ENCODE measurements at places on chromosomes 5 and 9.

DNA sequence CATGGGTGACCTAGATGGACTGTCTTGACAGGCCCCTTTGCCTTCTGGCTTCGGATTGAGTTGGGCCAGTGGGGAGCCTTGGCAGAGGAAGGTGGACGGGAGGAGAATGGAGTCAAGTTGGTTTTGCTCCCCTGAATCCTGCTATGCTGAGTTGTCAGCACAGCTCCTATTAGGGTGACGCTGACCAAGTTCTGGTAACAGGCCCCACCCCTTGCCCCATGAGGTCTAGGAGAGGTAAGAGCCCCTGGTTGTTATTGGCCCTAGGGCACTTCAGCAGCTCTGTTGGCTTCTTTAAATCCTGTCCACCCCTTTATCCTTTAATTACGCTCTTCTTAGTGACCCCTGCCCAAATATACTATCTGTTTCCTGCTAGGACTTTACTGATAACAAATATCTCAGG, 39.4 kb upstream of the KIF2A start:
- no peak for DNase-seq

DNA sequence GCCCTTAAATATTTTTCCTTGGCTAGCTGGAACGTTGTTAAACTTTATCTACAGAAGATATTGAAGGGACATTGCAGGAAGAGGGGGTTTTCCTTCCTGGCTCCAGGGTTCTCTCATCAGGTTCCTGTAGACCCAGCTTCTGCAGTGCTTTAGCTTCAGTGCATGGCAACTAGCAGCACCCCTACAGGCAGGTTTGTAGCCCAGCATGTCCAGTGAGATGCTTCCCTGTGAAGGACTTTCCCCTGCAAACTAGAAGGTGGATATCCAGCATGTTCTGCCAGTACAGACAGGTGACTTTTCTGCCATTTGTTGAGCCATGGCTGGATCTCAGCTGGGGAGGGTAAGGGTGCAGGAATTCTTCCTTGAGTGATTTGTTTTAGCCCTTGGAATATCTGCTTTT, 10.4 kb downstream of the CCL28 start:
- no peak for DNase-seq

DNA sequence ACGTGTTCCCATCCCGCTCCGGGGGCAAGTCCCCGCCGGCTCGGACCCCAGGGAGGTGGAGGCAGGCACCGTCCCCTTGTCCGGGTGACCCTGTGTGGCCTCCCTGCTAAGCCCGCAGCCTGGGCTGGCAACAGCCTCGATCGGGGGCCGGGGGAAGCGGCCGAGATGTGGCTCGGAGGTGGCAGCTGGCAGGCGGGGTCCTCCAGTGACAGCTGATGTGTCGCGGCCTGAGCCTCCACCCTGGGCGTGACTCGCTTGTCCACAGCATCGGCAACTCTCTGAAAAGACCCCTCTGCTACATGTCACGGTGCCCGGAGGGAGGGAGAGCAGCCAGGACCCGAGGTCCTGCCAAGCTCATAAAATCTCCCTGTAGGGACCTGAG, 124.8 kb upstream of the IRX4 start:
- DNase-seq = no peak

- no peak for DNase-seq
Observed at GRCh38 chr5:62152394-62153087, 153.5 kb upstream of the KIF2A start.

DNA sequence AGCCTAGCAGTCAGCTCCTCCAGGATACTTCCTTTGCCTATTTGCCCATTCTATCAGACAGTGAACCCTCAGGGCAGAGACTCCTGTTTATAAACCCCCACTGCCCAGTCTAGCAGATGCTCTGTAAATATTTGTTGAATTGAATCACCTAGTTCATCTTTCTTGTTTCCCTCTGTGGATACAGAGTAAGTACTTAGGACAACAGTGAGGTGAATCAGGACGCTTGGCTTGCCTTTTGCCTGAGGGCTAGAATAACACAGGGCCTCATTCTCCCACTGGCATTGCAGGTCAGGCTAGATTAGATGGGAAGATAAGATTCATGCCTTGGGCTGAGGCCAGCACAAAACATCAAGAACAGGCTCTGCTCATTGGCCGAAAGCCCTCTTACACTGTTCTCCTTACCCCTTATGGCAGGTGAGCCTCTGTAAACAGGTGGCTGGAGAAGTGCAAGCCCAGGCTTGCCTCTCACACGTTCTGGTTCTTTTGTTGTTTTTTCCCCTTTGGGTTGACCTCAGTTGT, 22.2 kb downstream of the TNFSF8 start:
- no peak for DNase-seq

DNA sequence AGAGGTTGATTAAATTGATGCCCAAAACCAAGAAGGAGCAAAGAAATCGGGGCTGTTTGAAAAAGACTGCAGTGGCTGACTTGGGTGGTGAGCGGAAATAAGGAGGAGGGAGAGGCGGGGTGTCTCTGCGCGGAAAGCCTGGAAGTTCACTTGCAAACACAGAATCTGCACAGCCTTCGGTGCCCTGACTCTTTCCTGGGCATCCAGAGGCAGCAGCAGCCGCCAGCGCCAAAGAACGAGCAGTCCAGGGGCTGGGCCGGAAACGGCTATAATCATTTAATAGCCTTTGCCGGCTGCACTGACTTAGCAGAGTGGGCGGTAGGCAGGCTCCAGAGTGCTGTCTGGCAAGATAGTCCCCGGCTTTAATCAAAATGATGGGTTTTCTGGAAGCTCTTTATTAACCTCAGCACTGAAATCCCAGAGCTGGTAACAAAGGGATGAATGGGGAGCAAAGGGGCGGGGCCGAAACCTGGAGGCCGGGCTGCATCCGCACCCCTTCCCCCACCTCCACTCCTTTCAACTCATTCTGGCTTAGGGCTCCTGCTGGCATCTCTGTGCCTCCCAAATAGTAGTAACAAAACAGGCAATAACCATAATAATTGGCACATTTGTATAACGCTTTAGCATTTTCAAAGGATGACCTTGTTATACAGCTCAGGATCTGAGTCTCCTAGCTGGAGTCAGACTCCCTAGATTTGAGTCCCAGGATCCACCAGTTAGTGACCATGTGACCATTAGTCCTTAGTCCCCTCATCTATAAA, 35.7 kb downstream of the PCDHAC2 start:
- DNase-seq = peak; percentile 27

- no peak for DNase-seq
Observed at GRCh38 chr9:22363421-22363887, 83.2 kb upstream of the DMRTA1 start.

DNA sequence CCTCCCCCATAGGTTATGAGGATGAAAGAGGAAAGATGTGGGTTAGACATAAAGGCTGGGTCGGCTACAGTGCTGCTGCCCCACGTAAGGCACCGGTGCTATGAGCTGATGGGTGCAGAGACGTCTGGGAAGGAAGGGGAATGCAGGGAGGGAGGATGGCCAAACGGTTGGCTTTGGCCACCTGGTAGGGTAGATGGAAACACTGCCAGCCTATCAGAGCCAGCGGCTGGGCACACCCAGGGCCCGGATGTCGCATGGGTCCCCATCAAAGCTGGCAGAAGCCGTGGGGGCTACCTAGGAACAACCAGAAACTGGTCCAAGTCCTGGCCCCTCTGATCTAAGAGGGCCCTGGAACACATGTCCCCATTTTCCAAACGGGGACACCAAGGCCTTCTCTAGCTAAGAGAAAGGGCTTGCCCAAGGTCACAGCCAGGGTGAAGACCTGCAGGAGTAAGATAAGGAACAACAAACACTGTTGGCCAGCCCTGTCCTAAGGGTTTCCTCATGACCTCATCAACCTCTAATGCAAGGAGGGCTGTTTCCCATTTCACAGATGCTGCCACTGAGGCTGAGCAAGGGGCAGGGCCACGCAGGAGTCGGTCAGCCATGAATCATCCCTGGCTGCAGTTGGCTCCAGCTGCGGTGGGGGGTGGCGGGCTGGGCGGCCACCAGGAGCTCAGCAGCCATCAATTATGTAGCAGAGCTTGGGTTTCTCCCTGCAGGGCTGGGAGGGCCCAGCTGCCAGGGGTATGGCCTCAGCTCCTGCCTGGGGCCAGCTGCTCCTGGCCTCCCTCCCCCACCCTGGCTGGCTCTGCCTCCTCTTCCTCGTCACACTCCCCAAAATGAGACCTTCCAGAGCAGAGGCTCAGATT, 4.9 kb downstream of the SH3GLB2 start:
- no peak for DNase-seq

GRCh38 chr5:475704-476101, 32.7 kb downstream of the EXOC3 start:
- no peak for DNase-seq

- no peak for DNase-seq
Observed at GRCh38 chr5:113255105-113255504, 179.7 kb downstream of the TSSK1B start.

GRCh38 chr9:114499941-114500696, 5.2 kb downstream of the WHRN start:
- DNase-seq = no peak

- DNase-seq = no peak
Observed at GRCh38 chr5:139445325-139446170, 6.2 kb upstream of the DNAJC18 start.

GRCh38 chr5:112957036-112957808, 19.4 kb upstream of the DCP2 start:
- no peak for DNase-seq

- no peak for DNase-seq
Observed at GRCh38 chr5:150017226-150018005, 16.9 kb downstream of the HMGXB3 start.

DNA sequence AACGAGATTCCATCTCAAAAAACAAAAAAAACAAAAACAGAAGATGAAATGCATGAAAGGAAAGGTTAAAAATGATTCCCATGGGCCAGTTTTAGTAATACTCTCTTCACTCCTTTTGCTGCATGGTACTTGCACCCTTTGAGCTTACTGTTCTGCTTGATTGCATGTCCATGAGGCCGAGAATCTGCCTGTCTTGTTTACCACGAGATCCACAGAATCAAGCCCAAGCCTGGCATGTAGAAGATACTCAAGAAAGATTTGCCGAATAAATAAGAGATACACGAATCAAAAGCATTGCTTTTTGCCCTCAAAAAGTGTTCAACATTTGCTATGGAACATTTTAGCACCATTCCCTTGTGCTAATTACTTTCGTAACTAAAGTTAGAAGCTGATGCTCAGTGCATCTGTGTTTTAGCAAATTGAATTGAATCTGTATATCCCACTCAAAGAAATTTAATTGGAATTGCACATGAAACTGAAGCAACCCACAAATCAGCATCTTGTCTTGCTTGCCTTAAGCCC, 1.1 kb downstream of the FAXDC2 start:
- DNase-seq = no peak

GRCh38 chr5:1252681-1253080, 27.5 kb downstream of the SLC6A18 start:
- no peak for DNase-seq

DNA sequence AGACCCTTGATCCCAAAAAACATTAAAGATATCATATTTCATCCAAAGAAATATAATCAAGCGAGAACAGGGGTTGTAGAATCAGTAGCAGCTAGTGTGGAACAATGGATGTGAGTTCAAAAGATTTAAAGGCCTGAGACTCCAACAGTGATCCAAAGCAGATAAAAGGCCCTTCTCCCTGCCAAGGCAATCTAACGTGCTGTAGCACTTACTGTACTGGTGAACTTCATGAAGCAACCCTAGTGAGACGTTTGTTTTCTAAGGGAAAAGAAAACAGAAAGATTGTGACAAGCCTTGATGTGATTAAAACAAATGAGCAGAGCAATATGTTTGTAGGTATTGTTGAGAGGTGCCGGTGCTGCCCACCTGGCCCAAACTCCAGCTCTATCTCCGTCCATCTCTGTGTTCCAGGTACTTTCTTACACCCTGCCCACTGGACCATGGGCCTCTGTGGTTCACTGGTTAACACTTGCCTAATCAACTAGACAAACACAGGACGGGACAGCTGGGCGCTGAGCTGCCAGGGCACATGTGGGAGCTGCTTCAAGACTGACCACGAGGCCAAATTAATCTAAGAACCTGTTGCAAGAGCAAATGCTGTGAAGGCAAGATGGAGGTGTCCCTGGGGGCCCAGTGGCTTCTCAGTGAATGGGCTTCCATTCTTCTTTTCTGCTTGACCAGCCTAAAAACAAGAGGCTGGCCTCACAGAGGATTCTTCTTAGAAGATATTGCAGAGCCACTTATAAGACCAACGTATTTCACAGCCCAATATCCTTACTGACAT, 265.5 kb downstream of the CWC27 start:
- no peak for DNase-seq

DNA sequence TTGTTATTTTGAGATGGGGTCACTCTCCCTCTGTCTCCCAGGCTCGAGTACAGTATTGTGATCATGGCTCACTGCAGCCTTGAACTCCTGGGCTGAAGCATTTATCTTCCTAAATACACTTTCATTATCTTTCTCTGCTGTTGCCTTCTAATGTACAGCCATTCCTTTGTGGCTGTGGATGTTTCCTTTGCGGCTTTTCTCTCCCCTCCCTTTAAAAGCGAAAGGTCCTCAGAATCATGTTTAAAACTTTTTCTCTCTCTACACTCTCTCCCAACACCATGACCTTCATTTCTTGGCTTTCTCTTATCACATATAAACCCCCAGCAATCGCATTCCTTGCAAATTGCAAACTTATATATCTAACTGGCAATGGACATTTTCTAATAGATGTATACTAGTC, 1.6 kb downstream of the IFNA2 start:
- DNase-seq = no peak

- DNase-seq = no peak
Observed at GRCh38 chr5:95794070-95794516, 28.4 kb downstream of the GLRX start.

DNA sequence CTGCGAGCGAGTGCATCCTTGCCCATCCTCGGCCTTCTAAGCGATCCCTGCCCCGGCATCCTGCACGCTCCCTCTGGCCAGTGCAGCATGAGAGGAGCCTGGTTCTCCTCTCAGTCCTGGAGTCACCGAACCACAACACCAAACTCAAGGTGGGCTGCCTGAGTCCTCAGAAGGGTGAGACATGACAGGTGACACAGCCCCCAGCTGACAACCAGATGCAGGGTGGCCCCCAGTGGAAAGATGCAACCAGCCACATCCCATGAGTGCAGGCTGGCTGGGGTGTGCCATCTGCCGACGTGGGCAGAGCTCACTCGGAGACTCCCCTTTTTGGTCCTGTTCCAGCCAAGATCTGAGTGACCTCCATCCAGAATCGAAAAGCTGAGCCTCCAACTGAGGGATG, 58.4 kb downstream of the COL23A1 start:
- no peak for DNase-seq

GRCh38 chr5:153496835-153497234, 6.4 kb downstream of the GRIA1 start:
- no peak for DNase-seq

DNA sequence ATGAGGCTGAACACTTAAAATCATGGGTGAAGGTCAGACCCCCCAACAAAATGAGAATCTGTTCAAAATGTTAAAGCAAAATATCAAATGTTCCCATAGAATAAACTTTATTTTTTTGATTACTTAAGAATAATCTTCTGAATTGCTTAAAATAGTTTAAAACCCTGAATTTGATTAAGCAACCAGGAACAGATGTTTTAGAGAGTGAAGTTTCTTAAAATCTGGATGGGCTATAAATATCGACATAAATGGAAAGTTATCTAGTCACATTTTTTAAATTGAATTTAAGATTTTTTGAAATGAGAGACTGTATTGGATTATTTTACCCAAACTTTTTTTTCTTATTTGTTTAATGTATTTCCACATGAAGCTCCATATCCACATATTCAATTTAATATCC, 98.5 kb downstream of the ADAMTS12 start:
- no peak for DNase-seq

GRCh38 chr9:16312116-16312515, 558.4 kb downstream of the BNC2 start:
- no peak for DNase-seq
